ENCODE measurements at places on chromosomes 3 and 15.

- no peak overlapping the region for H3K4me3 ChIP-seq
- no peak overlapping the region for H3K27ac ChIP-seq
- H3K36me3 ChIP-seq: no peaks in the 10 kb centered on the region
These were observed 93.2 kb downstream of the KLF13 start for GRCh38 chr15:31419820-31420219.

DNA sequence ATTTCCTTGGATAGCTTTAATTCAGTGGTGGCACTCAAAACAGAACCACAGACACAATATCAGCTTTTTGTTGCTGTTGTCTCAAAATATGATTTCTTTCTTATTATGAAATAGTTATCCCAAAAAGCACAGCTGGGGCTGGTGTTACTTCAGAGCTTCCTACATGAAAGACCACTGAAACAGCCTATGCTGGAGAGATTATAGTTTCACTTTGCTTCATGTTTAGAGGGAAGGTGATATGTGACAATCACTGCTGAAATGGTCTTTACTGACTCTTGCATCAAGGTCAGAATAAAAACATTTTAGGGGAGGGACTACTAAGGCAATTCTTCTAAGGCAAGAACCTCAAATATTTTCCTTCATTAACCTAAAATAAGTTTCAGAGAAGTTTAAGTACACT is 190.7 kb downstream of the TNIK start:
- no peak overlapping the region for H3K4me3 ChIP-seq
- no peaks in the 10 kb centered on the region for H3K36me3 ChIP-seq
- no peak overlapping the region for H3K27ac ChIP-seq

DNA sequence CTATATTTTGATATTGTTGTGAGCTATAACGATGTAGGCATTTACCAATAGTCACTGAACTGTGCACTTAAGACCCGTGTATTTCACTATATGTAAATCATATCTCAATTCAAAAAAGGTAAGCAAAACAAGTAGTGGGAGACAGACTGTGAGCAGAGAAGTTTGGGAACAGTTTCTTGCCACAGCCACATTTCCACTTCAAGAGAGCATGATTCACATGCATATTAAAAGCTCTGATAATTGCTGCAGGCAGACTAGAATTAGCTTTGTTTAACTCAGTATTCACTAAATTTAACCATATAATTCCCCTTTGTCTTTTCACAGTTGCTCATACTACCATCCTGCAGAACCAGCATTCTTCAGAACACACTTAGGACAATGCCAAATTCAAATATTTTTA is 168.4 kb upstream of the ZNF385D start:
- no peak overlapping the region for H3K27ac ChIP-seq
- H3K4me3 ChIP-seq: no peak overlapping the region
- DNase-seq: no peak
- no peaks in the 10 kb centered on the region for H3K27me3 ChIP-seq
- H3K4me1 ChIP-seq: peaks cover under 1% of the 10 kb centered on the region

GRCh38 chr3:40278791-40279190 is 30.7 kb upstream of the EIF1B start:
- H3K4me1 ChIP-seq: no peaks in the 10 kb centered on the region
- no peak overlapping the region for H3K27ac ChIP-seq
- no peak for DNase-seq
- H3K4me3 ChIP-seq: no peak overlapping the region
- H3K27me3 ChIP-seq: peaks cover 45% of the 10 kb centered on the region
- H3K36me3 ChIP-seq: no peaks in the 10 kb centered on the region

DNA sequence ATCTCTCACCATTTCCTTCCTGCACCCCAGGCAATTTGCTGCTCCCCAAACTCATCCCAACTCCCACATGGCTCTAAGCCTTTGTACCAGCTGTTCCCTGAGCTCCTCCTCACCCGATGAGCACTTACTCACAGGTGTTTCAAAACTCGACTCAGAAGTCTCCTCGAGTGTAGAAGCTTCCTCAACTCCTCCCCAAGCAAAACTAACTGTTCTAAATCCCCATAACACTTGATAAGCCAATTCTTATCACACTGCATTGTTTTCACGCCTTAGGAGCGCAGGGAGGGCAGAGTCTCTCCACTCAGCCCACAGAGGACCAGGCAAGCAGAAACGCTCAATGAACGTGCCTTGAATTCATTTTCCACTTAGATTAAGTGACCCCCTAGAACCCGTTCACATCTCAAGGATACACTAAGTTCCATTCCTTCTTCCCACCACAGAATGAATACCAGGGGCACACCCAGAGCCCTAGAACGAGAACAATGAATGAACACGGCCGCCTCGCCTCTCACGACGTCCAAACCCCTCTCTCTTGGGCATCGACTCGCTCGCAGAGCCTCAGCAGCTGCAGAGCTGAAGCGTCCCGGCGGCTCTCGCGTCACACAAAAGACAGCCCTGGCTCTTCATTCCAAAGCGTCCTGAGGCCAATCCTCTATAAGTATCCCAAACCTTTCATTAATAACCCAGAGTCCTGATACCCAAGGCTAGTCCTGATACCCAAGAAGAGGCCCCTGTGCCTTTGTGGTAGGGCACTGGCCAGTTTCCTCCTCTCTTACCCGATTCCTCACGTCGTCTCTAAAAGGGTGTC is 1.1 kb downstream of the RAF1 start:
- peak overlapping the region; percentile 93 for H3K4me3 ChIP-seq
- H3K4me1 ChIP-seq: peaks cover 25% of the 10 kb centered on the region
- DNase-seq: no peak
- H3K27ac ChIP-seq: peak overlapping the region; percentile 96
- H3K36me3 ChIP-seq: peaks cover 7% of the 10 kb centered on the region

GRCh38 chr15:77064063-77064462 is 6.8 kb downstream of the TSPAN3 start:
- DNase-seq: no peak
- H3K27ac ChIP-seq: peak overlapping the region; percentile 83
- H3K36me3 ChIP-seq: peaks cover 16% of the 10 kb centered on the region
- H3K4me1 ChIP-seq: peaks cover 66% of the 10 kb centered on the region
- H3K27me3 ChIP-seq: no peaks in the 10 kb centered on the region

DNA sequence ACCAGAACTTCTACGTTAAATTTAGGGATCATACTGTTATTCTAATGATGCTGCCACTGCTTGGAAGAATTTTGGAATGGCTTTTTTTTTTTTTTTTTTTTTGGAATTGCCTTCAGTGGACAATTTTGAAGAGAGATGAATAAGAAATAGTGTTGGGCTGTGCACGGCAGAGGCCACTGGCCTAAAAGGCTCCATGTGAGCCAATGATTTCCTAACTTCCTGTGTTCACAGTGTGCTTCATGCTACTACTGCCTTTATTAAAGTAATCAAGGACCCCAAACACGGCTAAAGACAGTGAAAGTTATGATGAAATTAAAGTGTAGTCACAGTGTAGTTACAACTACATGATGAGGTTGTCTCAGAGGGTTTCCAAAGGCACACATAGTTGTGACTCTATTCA is 100.8 kb upstream of the TNFAIP8L3 start:
- no peaks in the 10 kb centered on the region for H3K36me3 ChIP-seq
- no peak overlapping the region for H3K4me3 ChIP-seq
- no peaks in the 10 kb centered on the region for H3K4me1 ChIP-seq
- no peak for DNase-seq
- peaks cover 54% of the 10 kb centered on the region for H3K27me3 ChIP-seq

DNA sequence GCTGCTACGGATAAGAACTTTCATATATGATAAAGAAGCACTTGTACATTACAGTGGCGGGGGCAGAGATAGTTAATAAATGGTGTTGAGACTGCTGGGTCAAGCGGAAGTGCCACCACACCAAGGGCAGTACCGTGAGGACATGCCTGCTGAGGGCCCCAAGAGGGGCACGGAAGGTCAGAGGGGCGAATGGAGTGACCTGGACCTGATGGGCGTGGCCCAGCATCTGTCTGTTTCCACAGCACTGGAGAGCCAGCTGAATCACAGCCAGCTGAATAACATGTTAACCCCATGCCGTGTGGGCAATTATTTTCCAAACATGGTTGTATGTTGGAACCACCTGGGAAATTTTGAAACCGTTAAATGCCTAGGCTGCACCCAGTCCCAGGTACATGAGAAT is 37.2 kb downstream of the ANKDD1A start:
- H3K27me3 ChIP-seq: no peaks in the 10 kb centered on the region
- DNase-seq: peak; percentile 57
- H3K4me3 ChIP-seq: no peak overlapping the region
- H3K4me1 ChIP-seq: no peaks in the 10 kb centered on the region
- peaks cover 6% of the 10 kb centered on the region for H3K36me3 ChIP-seq

DNA sequence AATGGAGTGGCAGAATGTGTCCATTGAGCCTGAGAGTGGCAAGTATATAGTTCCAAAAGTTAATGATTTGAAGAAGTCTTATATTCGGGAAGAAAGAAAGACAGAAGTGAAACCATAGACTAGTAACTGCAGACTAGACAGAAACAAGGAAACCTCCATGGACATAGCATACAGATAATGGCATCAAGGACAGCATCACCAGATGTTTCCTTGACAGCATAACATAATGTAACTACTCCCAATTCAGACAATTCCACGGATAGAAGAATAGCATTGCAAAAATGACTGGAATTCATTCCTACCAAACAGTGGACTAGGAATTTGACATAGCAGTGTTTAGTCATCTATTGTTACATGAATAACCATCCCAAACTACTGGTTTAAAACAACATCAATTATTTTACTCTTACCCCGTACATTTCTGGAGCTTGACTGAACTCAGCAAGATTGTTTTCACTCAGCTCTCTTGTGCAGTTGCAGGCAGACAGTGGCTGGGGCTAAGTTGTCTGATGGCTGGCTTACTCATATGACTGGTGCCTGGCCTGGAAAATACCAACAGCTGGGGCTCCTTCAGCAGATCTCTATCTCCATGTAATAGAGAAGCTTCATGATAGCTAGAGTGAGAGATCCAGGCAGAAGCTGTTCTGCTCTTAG is 109.7 kb upstream of the GADL1 start:
- no peak for DNase-seq
- no peak overlapping the region for H3K27ac ChIP-seq
- no peaks in the 10 kb centered on the region for H3K36me3 ChIP-seq
- H3K4me1 ChIP-seq: peaks cover 12% of the 10 kb centered on the region
- no peak overlapping the region for H3K4me3 ChIP-seq

DNA sequence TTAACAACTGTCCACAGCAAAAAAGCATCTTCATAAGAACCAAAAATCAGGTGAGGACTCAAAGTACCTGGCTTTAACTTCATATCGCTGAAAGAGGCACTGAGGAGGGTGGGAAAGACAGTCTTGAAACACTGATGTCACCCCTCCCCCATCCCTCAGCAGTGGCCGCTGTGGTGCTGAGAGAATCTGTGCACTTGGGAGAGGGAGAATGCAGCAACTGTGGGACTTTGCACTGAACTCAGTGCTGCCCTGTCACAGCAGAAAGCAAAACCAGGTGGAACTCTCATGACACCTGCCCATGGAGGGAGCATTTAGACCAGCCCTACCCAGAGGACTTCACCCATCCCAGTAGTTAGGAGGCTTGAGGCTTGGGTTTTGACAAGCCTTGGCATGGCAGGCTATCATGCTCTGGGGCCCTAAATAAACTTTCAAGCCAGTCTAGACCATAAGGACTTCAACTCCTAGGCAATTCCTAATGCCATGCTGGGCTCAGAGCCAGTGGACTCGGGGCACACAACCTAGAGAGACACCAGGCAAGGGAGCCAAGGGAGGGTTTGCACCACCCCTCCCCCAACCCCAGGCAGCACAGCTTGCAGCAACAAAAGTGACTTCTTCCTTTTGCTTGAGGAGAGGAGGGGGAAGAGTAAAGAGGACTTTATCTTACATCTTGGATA is 6.1 kb upstream of the ZSCAN2 start:
- H3K27me3 ChIP-seq: peaks cover 23% of the 10 kb centered on the region
- no peaks in the 10 kb centered on the region for H3K4me1 ChIP-seq
- H3K27ac ChIP-seq: no peak overlapping the region
- DNase-seq: no peak
- no peak overlapping the region for H3K4me3 ChIP-seq
- H3K36me3 ChIP-seq: no peaks in the 10 kb centered on the region

DNA sequence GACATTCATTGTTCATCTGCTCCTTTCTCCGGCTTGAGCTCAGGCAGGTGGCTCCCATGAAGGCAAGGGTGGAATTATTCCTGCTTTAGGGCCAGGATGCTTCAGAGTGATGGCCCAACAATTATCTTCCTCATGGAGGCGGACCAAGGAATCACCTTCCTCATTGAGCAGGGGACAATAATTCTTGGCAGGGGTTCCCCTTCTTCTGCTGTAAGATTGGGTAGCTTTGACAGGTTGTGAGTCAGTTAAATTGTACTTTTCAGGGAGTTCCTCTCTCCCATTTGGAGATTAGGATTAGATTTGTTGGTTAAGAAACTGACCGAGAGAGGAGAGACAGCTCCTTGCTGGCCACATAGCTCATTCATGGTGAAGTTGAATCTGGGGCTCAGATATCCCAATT is 31.4 kb upstream of the CD47 start:
- no peaks in the 10 kb centered on the region for H3K27me3 ChIP-seq
- no peak for DNase-seq
- no peaks in the 10 kb centered on the region for H3K36me3 ChIP-seq
- peaks cover 29% of the 10 kb centered on the region for H3K4me1 ChIP-seq

- no peaks in the 10 kb centered on the region for H3K27me3 ChIP-seq
- H3K4me1 ChIP-seq: peaks cover 74% of the 10 kb centered on the region
- DNase-seq: no peak
These were observed 137.0 kb downstream of the TMCO5A start for GRCh38 chr15:38071211-38071972.

DNA sequence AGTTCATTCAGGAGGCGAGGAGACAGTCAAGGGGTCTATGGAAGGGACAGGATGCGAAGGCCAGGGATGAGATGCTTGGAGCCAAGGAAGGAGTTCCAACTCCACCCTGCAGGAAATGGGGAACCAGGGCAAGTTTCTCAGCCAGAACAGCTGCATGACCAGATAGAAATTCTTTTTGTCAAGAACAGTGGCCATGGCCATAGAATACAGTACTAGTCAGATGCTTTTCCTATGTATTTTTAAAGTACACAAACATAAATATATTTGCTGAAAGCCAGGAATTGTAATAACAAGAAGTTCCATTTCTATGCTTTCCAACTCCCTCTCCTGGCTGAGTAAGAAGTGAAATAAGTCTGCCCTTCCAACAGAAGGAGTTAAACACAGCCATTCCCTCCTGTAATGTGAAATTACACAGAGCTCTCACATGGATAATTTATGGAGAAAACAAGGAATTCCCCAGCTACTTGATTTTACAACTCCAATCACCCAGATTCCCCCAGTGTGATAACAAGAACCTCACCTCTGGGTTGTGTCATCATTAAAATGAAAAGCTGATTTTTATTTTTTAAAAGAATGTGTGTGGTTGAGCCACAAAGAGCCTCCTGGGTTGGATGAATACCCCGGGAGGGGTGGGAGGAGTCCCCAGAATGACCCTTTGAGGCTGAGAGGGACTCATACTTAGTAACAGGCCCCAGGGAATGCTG is 124.6 kb upstream of the ARHGEF3 start:
- peaks cover 44% of the 10 kb centered on the region for H3K4me1 ChIP-seq
- no peaks in the 10 kb centered on the region for H3K36me3 ChIP-seq
- no peak for DNase-seq
- H3K27ac ChIP-seq: peak overlapping the region; percentile 39
- H3K27me3 ChIP-seq: no peaks in the 10 kb centered on the region

GRCh38 chr3:170429050-170429449 is 10.4 kb downstream of the CLDN11 start:
- no peaks in the 10 kb centered on the region for H3K27me3 ChIP-seq
- H3K4me1 ChIP-seq: peaks cover 34% of the 10 kb centered on the region
- no peak overlapping the region for H3K27ac ChIP-seq
- H3K4me3 ChIP-seq: peak overlapping the region; percentile 33
- no peak for DNase-seq
